ENCODE measurements at places on chromosomes 3 and 15.

GRCh38 chr15:90606641-90607040, 76.9 kb downstream of the CRTC3 start:
- DNase-seq = no peak

- DNase-seq = no peak
These were observed 57.2 kb upstream of the RAD18 start for GRCh38 chr3:9020426-9020825.

GRCh38 chr3:87009271-87009670, 18.3 kb upstream of the VGLL3 start:
- DNase-seq = no peak

DNA sequence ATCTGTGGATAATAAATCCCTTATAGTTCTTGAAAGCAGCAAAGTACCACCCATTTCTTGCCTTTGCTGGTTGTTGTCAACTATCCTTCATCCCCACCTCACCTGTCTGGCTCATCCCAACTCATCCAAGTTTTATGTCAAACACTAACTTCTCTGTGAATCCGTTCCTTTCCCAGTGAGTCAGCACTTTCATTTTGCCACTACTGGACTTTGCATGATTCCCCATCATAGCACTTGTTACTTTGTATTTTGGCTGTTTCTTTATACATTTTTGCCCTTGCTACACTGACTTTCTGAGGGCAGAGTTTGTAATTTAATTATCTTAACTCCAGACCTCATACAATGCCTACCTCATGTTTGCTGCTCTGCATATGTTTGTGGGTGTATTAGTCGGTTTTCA, 90.8 kb upstream of the RORA start:
- DNase-seq = no peak

DNA sequence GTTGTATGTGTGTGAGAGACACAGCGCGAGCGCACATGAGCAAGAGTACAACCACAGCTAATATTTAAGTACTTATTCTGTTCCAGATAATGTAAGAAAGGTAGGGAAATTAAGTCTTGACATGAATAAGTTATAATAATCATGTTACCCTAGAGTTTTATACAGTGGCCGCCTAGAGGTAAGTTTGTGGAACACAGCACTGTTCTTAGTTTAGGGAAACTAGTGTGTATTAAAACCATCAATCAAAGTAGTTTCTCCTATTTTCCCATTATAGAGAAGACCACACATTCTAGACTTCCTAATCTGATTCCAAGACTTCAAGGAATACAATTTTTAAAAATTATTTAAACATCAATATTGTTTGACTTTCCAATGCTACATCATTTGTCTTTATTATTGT, 9.5 kb downstream of the ALDH1A2 start:
- no peak for DNase-seq

GRCh38 chr3:111283165-111283564, 211.5 kb downstream of the NECTIN3 start:
- no peak for DNase-seq

DNA sequence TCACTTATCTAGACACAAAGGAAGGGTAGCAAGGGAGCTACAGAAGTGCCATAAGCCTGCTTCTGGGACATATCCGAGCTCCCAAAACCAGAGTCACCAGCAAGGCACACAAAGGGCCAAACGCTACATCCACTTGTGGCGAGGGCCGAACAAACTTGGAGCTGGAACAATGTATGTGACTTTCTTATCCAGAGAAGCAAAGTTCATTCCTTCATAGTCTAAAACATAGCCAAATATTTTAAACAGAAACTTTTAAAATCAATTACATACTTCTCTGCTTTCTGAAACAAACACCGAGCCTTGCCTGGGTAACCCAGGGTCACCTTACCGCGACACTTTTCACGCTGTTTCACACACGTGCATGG, 15.9 kb downstream of the ZXDC start:
- DNase-seq = no peak

- no peak for DNase-seq
These were observed 32.9 kb upstream of the MTMR10 start for GRCh38 chr15:31024330-31024729.

GRCh38 chr15:75200765-75201615, 692 bp upstream of the C15orf39 start:
- DNase-seq = peak; percentile 47

- no peak for DNase-seq
These were observed 11.0 kb upstream of the GMPPB start for GRCh38 chr3:49734752-49735151.

GRCh38 chr3:25229586-25229985, 198.5 kb upstream of the RARB start:
- no peak for DNase-seq

DNA sequence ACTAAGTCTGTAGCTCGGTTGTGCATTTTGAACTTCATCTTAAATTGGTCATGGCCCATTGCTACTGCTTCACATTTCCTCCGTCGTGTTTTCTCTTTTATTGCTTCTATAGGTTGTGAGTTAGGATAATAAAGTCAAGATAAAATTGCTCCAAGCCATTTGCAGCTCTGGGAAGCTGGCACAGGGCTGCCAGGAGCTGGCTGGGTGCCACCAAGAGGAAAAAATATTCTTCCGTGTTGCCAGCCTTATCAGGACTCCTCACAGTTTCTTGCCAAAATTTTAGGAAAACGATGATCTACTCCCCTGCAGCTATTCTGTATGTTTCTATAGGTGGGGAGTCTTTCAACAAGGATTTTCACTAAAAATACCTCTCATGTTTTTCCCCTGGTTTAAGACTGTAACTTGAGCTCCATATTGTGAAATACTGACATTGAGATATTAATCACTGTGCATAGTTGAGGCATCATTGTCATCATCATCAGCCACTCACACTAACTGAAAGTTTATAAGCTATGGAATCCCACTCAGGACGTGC, 55.4 kb upstream of the PIAS1 start:
- no peak for DNase-seq

DNA sequence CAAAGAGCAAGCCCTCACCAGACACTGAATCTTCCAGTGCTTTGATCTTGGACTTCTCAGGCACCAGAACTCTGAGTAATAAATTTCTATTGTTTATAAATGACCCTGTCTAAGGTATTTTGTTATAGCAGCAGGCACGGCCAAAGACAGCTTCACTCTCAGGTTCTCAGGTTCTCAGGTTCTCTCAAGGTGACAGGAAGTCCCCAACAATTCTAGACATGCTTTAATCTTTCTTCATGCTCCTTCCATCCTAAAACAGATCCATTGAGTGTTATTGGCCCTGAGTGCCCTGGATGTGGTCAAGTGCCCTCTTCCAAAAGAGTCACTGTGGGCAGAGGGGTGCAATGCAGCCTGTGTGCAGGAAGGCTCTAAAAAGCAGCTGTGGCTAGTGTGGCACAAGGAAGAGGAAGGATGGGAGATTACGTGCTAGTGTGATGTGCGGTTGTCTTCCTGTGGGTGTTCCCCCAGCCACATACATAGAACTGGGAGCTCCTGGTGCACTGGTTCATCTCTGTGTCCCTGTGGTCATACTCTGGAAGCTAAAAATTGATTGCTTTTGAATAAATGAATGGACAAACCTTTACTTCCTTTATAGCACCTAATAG, 11.0 kb upstream of the RAB7A start:
- no peak for DNase-seq

- DNase-seq = peak; percentile 98
These were observed 14.9 kb upstream of the CCNL1 start for GRCh38 chr3:157174649-157175498.

- DNase-seq = no peak
These were observed 186.9 kb downstream of the PDZRN3 start for GRCh38 chr3:73437828-73438227.

DNA sequence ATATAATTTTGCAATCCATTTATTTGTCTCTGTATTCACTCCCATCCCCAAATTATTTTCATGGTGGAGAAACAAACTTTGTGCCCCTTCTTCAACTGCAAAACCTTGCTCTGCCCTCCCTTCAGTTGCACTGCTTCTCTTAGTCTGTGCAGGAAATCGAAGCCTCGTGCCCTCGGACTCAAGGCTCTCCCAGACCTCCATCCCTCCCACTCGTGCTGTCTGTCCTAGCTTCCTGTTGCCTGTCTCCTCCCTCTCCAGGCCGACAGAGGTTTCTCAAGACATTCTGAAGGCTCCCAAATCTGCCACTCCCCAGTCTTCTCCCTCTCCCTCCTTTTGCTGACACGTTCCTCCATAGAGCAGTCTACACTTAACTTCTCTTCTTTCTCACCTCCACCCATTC, 177.6 kb downstream of the PDZRN3 start:
- no peak for DNase-seq

- no peak for DNase-seq
These were observed 395.8 kb downstream of the NTRK3 start for GRCh38 chr15:87860743-87861142.

DNA sequence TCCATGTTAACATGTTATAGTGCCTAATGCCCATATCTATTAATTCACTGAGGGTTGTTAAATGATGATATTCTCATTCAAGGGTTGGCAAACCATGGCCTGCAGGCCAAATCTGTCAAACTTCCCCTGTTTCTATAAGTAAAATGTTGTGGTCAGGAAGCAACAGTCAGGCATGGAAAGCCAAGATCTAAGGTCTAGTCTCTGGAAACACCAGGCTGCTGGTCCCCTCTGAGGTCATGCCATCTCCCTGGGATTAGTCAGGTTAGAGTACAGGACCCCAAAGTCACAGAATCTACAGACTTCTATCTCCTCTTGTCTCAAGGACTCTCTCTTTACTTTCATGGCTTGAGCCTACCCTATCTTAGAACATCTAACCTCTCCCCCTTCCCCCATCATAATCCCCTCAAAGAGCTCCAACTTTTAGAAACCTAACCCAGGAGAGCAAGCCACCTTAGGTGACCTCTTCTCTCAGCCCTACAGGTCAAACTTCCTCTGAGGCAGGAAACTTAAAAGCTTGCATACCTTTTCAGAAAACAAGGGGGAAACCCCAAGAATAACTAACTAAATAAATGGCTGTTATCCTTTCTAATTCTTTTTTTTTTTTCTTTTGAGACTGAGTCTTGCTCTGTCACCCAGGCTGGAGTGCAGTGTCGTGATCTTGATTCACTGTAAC, 15.3 kb upstream of the HERC1 start:
- no peak for DNase-seq
